ENCODE measurements at places on chromosomes 3 and 15.

DNA sequence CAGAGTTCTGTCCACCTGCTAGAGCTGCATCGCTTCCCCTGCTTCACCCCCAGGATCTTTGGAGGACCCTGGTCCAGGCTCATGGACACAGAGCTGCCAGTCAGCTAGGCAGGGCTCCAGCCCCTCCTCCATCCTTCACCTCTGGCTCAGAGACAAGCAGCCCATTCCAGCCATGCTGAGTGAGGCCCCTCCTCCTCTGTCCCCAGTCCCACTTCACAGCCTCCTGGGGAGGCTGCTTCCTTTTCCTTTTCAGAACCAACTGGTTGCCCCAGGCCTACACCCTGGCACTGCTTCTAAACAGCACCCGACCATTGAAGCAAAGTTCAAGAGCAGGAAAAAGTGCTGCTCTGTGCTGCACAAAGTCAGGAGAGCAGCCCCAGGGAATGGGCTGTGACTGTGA is 22.2 kb downstream of the IQSEC1 start:
- no peak for DNase-seq

- DNase-seq: peak; percentile 68
Observed at GRCh38 chr15:88913017-88913849, at the start of gene MFGE8. MFGE8 (minus strand) TSS chr15:88913379; CDS start chr15:88913319, 60 bp downstream.

GRCh38 chr3:66390013-66390412 is 110.8 kb downstream of the LRIG1 start:
- DNase-seq: no peak

GRCh38 chr15:34331809-34332208 is 5.8 kb downstream of the SLC12A6 start:
- DNase-seq: no peak

DNA sequence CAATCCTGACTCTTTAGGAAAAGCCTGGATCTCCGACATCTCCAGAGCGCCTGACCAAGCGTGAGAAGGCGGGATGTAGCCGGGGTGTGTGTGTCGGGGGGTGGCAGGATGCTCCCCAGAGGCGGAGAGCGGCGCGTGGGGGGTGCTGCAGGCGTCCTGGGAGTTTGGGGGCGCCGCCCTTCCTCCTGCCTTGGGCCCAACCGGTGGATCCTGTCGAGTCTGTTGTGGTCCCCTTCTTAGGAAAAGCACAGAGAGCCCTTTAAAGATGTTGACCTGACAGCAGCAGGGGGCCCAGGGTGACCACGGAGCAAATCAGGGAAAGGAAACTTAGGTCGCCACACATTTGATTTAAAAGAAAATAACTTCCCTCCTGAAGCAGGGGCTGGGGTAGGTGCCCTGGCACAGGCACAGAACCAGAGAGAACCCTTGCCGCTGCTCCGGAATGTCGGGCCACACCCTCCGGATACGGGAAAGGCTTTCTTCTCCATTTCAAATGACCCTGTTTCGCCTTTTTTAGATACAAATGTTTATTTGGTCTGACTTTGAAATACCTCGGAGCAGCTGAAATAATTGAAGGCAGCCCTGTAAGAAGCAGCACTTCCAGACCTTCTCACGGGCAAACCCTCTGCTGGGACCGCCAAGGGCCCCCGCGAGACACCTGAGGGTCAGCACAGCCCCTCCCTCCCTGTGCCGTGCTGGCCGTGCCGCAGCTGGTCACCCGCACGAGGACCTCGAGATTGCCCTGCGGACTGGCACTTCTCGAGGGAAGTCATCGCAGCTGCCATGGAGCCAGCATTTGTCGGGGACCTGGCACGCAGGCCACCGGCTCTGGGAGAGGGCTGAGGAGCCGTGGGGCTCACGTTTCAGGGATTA is 102.9 kb upstream of the KLF13 start:
- DNase-seq: no peak

- no peak for DNase-seq
Observed at GRCh38 chr3:31165399-31165860, 271.0 kb upstream of the GADL1 start.

DNA sequence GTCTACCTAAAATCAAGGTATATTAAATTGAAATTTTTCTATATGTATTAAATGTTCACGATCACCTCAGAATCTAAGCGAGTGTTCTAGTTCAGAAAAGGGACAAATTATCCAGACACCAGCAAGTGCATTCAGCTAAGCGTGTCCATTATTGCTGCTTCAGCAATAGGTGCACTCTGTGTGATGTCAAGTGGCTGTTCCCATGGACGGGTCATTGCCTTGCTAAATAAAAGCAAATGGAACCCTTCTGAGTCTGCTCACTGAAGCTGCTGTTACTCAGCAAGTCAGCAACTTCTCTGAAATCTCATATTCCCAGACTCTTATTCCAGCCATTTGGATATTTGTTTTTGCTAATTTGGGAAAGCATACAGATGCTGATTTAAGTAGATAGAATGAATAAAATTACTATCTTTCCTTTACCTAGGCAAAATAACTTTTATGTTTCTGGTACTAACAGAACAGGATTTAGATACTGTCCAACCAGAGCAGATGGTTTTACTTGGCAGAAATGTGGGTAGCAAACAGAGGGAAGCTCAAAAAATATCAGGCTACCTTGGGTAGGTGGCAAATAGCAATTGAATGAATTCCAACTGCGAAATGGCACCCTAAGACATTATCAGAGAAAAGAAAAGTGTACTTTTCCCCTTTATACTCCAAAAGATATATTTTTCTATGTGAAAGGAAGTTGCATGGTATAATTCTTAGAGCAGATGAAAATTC is 407.0 kb downstream of the GAP43 start:
- DNase-seq: no peak

DNA sequence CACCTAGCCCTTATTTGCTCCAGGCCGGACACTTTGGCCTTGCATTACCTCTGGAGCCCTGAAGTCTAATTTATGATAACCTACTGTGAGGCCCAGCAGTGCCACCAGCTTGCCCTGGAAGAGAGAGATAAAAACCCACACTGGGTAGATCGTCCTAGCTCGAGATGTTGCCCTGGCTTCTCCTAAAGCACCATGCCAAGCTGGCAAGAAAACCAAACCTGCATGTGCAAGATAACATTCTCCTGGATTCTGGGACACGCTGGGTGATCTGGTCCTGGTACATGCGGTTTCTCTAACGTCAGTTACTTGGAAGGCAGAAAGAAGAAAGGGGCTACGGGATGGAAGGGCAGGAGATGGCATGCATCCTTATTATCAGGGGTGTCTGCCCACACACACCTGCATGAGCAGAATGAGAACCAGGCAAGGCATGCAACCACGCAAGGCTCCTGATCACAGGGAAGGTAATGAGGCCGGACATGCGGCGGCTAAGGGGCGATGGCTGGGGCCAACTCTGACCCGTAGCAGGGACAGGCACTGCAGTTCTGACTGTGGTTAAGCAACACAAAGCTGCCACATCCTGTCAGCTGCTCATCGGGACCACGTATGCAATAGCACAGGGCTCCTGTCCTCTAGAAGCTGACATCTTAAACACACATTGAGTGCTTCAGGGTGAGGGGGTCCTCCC is 73.0 kb downstream of the OXNAD1 start:
- DNase-seq: no peak

DNA sequence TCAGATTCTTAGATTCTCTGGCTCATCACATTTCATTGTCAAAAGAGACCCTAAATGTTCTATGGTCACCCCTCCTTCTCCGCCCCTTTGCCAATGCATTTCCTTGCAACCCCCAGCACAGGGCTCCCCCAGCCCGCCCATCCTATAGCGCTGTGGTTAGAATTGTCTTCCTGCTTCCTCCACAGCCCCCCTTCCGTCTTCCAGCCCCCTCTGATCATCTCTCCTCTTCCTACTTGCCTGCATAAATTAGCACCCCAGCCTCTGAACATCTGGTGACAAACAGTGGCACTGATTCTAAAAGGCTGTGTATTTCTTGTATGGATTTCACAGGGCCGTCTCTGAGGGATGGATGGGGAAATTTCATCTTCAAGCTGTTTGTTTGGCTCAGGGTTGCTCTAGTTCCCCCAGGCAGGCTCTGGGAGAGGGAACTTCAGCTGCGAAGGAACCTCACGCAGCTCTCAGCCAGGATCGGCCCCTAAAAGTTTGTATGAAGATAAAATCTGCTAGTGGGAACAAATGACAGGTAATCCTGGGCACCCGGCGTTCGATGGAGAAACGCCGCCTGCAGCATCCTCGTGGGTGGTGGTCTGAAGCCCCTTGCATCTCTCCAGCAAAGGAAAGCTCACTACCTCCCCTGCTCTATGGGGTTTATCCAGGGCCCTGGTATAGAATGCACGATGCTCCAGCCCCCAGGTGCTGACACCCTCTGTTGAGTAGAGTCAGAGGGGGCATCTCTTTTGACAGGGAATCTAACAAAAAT is 83.0 kb downstream of the WNT7A start:
- no peak for DNase-seq

DNA sequence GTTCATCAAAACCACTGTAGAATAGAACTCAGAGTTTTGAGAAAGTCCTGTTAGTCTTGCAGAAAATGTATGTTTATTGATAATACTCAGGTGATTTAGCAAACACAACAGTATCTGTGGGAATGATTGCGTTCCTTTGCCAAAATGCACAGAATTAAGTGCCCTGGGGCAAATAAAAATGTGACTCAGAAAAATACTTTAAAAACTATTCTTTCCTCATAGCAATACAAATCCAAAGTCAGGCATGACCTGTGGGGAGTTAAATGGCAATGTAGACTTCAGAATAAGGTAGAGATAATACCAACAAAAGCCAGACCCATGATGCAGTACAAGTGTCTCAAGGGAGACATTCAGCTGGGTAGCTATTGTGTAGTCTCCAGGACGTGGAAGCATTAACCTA is 72.3 kb upstream of the SNTN start:
- no peak for DNase-seq

DNA sequence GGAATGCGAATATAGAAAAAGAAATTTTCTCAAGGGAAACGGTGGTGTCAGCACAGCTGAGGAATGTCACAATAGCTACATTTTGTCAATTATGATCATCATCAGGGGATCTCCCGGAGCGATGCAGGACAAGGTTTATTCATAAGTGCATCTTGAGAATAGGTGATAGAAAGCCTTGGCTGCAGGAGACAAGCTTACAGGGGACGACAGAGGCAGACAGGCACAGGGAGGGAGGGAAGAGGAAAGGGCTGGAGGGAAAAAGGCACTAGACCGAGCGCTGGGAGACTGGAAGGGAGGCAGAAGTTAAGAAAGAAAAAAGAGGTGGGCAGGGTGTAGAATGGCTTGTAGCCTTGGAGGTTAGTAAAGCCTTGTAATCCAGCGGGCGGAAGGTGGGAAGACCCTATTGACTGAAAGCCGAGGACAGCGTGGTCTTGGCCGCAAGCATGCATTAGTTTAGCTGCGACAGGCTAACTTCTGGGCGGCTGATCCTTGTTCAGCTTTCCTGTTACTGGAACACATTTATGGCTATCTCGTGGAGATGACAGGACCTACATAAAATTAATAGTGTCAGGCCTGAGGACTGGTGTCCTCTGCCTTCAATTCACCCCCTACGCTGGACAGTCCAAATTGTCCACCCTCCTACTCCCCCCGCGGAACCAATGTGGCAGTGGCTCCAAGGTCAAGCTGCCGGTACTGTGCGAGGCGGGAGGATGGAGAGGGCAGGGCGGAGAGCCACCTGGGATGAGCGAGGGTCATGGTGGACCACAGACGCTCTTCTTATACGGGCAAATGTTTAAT is 1.4 kb upstream of the NECTIN3 start:
- DNase-seq: peak; percentile 14

DNA sequence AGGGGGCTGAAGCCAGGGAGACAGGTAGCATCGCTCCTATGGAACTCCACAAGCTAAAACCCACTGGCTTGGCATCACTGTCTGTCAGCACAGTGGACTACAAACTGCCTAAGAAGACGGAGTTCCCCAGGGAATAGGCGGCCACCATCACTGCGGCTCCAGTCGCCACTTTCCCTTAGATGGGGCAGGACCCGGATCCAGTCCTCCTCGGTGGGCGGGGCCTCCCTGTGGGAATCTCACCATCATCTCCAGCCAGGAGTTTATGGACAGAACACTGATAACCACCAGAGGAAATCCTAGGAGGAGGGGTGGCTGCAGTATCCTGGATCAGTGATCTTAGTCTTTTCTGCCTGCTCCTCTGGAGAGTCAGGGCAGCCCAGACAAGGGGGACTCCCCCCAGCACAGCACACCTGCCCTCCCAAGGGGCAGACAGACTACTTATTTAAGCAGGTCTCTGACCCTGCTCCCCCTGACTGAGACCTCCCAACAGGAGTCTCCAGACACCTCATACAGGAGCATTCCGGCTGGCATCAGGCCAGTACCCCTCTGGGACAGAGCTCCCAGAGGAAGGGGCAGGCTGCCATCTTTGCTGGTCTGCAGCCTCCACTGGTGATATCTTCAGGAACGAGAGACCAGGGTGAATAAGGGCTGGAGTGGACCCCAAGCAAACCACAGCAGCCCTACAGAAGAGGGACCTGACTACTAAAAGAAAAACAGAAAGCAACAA is 435.6 kb upstream of the RASGRP1 start:
- DNase-seq: no peak

DNA sequence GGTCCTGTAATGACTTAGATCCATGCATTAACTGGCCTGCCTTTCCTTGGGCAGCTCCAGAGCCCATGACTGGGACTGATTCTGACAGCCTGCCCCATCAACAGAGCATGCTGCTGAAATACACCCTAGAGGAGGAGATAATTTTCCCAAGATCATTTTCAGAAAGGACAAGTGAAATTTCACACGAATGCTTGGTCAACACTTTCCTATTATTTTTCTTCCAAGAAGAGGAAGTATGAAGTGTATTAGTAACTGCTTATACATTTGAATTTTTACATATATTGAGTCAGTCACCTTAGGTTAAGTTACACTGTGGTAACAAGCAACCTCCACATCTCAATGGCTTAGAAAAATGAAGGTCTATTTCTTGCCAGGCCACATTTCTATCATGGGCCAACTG is 9.7 kb upstream of the NMNAT3 start:
- no peak for DNase-seq

DNA sequence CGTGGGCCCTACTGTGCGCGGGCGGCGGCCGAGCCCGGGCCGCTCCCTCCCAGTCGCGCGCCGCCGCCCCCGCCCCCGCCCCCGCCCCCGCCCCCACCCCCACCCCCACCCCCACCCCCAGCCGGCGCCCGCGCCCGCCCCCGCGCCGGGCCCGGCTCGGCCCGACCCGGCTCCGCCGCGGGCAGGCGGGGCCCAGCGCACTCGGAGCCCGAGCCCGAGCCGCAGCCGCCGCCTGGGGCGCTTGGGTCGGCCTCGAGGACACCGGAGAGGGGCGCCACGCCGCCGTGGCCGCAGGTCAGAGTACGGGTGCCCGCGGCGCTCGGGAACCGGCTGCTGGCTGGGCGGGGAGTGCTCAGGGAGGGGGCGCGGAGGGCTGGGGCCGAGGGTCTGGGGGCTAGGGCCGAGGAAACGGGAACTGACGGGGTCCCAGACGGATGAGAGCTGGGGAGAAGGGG is 1.1 kb upstream of the PPARG start:
- no peak for DNase-seq

DNA sequence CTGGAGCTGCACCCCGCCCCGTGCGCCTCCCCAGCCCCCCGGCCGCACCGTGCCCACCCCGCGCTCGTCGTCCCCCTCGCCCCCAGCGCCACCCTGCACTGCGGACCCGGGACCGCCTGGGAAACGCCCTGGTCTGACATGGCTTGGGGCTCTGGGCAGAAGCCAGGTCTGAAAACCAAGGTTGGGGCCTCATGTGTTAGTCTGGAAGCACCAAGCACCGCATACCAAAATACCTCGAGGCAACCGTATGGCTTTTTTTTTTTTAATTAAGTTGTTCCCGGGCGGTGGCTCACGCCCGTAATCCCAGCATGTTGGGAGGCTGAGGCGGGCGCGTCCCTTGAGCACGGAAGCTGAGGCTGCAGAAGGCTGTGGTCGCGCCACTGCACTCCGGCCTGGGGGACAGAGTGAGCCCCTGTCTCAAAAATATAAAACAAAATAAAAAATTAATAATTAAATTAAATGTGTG is 91.5 kb upstream of the CHD2 start:
- DNase-seq: peak; percentile 61
